ENCODE measurements at places on chromosomes 11 and 22. TPM values are rescaled to one million over a fixed set of nuclear protein-coding genes. Genes with fewer than 3 reads are reported as not detected.

Gene MRGPRX2
- polyA plus RNA-seq, result not detected

Gene APLNR
- 140 TPM for polyA plus RNA-seq

Gene OR51I1
- polyA plus RNA-seq, result not detected

Gene DEUP1
- 3.5 TPM for polyA plus RNA-seq

Gene SYCE3
- not detected for polyA plus RNA-seq

Gene CEP126
- 17.0 TPM for polyA plus RNA-seq

Gene SMTNL1
- polyA plus RNA-seq, result 0.43 TPM

Gene LDLRAD3
- 18.2 TPM for polyA plus RNA-seq

Gene IGLL5
- polyA plus RNA-seq, result 0.49 TPM

Gene RCOR2
- 17.4 TPM for polyA plus RNA-seq

GRCh38 chr11:69211920-69212797 is 56.4 kb downstream of the SMIM38 start:
- no peak for DNase-seq

- DNase-seq, result no peak
These were observed 196.2 kb downstream of the TBC1D22A start for GRCh38 chr22:46958658-46959057.

GRCh38 chr11:35318977-35319925 is 100.1 kb downstream of the SLC1A2 start:
- DNase-seq, result no peak

DNA sequence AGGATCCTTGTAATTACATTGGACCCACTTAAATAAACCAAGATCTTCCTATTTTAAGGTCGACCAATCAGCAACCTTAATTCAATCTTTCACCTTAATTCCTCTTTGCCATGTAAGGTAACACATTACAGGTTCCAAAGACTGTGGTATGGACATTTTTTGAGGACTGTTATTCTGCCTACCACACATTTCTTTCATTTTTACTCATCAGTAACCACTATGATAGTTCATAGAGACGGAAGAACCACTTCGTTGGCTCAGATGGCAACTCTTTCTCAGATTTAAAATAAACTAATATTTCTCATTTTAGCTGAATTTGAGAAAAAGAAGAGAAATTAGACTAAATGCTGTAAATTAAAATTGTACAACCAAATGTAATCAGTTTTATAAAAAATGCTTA is 96.3 kb downstream of the PAX6 start:
- DNase-seq, result no peak

DNA sequence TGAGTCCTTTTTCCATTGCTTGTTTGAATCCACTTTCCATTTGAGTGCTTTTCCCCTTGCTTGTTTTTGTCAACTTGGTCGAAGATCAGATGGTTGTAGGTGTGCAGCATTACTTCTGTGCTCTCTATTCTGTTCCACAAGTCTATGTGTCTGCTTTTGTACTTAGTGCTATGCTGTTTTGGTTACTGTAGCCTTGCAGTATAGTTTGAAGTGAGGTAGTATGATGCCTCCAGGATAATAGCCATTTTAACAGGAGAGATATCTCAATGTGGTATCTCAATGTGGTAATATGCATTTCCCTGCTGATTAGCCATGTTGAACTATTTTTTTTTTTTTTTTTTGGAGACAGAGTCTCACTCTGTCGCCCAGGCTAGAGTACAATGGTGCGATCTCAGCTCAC is 16.7 kb downstream of the ACRV1 start:
- DNase-seq, result no peak

DNA sequence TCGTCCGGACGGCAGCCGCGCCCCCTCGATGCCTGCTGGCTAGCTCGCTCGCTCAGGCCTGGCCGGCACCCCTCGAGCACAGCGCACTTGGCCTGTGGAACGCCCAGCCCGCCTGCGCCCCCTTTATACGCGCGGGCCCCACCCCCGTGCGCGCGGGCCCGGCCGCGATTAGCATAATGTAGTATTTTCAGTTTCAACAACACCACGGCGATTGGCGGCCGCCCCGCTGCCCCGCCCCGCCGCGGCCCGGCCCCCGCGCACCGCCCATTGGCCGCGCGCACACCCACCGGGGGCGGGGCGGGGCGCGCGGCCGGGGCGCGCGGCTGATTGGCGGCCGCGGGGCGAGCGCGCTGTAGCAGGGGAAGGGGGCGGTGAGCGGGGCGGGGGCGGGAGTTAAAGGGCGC is at the start of gene CDKN1C:
Gene CDKN1C, minus strand, starts transcription at position 98 of the 404 bp plus-strand sequence. CDS start 319 bp downstream, outside the sequence.
- peak; percentile 95 for DNase-seq

- no peak for DNase-seq
These were observed 2.2 kb upstream of the SLC6A5 start for GRCh38 chr11:20597154-20597679.

- DNase-seq, result no peak
These were observed 2.1 kb downstream of the MRPL40 start for GRCh38 chr22:19434401-19434800.

DNA sequence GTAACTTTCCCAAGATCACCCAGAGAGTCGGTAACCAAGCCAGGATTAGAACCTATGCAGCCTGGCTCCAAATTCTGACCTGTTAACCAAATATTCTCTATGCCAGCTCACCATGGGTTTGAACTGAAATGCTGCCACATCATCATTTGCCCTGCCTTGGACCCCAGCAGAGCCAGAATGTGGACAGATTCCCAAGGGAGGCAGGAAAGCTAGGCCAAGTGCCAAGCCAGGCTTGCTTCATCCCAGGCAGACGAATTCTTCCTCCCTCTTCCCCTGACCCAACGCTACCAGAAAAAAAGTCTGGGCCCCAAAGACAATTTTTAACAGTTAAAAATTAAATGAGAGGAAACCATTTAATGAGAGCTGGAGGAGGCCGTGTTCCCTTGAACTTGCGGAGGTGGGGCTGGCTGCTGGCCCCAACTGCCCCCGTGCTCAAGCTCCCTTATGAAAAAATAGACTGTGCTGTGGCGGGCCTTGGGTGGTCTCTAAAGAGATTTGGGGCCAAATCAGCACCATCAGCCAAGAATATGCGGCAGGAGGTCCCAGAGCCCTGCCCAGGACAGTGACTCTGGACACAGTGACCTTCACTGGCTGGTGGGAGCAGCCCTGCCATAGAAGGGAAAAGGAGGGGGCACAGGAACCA is 184.1 kb upstream of the SYT13 start:
- DNase-seq, result no peak

GRCh38 chr11:107999759-108000455 is 8.8 kb upstream of the CUL5 start:
- DNase-seq, result no peak

DNA sequence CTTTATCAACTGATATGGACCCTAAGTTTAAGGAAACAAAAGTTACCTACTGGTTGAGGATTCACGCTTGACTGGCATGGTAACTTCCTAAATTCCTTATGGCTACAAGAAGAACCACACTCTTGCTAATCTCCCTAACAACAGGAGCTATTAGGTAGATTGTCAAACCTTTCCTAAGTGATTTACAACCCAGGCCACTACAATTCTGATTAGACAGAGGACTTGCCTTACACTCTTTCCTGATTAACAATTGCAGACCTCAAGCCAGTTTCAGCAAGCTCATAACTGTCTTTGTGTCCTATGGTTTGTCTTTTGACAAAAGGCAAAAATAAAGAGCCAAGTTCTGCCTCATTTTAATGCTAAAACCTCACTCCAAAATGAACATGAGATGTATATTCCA is 16.3 kb downstream of the OR52K2 start:
- DNase-seq, result no peak

GRCh38 chr11:19316434-19316833 is 75.7 kb upstream of the E2F8 start:
- peak; percentile 74 for DNase-seq

- no peak for DNase-seq
These were observed 27.7 kb upstream of the PPP2R1B start for GRCh38 chr11:111793863-111794262.

DNA sequence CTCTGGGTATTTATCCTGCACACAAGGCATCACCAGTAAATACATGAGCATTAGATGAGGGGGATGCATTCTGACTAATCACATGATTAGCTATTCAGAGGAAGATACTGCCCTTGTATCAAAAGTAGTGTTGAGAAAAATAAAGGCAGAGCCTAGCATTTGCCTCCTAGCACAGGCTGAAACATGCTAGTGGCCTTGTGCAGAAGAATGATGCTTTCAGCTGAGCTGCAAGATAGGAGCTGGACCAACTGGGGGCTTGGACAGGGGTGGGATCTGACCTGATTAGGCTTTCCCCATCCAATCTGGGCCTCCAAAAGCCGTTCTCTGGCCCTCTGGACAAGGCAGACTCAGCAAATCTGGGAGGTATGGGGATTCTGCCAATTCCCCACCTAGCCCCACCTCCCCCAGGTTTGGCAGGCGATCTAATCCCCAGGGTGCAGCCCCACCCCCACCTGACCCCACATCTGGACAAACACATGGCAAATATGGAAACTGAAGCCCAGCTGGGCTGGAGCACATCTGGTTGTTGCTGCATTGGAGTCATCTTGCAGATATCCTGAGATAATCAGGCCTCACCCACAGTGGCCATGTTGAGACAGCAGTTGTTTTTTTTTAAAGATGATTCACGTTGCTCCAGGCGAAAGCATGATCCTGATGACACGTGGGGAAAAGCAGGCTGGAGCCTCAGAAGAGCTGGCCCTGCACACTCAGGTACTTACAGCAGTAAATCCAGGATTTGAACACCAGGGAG is 4.4 kb upstream of the MISFA start:
- DNase-seq, result no peak
